Left cardiac atrium (tissue), 4 donors: ENCODE measurements at places on chromosomes 16 and 17. TPM values are rescaled to one million over a fixed set of nuclear protein-coding genes. Genes with fewer than 3 reads are reported as not detected.
A peak's percentile ranks its signal among the peaks of the same experiment; 100 is the strongest.

- no peak for DNase-seq
Observed at GRCh38 chr16:58366247-58367031, 25.8 kb upstream of the GINS3 start.

GRCh38 chr17:18224387-18225120, 881 bp upstream of the LLGL1 start:
- peak; percentile 61 for DNase-seq

DNA sequence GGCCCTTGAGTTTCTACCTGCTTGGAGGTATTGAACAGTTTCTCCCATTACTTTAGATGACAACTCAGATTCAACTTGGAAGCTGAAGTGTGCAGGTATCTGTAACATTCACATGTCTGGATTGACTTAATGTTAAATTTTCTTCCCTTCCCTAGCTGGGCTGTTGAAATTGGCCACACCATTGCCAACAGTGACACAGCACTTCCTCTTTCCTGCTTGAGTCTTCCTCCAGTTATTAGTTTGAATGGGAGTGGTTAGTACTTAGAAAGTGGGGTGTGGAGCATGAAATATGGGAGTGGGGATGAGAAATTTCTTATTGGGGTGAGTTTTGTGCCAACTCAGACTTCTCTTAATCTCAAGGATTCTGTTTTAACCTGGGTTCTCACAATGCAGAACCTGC, 454.9 kb downstream of the KCNJ2 start:
- no peak for DNase-seq

DNA sequence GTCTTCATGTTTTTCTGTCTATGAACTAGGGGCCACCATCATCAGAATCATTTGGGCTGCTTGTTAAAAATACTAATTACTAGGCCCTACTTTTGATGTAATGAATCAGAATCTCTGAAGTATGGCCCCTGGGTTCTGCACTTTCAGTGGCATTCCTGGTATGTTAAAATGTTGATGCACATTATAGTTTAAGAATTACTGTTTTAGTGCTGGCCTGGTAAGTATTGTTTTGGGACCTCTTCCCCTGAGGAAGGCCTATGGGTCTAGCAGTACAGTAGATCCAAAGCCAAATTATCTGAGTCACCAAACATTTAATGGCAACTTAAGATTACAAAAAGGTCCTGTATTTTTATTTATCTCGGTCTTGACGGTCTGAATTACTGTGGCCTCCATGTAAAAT, 58.8 kb downstream of the AP2B1 start:
- no peak for DNase-seq

DNA sequence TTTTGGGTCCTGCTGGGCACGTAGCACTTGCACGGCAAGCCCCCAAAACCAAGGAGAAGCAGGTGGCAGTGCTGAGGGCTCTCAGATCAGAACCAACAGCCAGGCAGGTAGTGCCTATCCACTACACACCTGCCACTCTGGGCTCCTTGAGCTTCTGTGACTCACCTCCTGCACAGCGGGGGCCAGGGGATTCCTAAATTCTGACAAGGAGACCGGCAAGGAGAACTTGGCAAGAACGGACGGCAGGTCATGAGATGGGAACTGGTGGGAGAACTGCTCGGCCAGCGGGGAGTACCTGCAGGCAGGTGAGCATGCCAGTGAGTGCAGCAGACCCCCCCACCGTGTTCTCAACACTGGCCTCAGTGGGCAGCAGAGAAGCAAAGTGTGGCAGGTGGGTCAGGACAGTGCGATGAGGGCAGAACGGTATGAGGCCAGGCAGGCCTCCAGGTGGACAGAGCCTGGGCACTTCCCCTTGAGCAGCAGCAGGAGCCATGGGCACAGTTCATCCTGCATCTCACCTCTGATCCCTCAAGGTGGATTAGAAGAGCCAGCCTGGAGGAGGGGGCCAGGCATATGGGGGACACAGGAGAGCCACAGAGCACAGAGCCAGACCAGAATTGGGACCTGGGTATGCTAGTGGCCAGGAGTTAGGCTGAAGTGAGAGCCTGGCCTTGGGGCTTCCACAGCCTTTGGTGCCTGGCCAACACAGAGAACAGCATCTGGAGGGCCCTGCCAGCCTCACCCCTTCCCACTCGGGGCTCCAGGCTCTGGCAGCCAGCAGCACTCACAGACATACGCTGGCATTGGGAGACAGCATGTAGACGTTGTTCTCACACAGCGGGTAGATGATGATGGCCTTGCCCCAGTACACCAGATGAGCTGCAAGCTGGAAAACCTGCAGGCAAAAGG, 14.7 kb downstream of the MPG start:
- DNase-seq = no peak

GRCh38 chr16:72023962-72024361, 15.4 kb downstream of the DHODH start:
- no peak for DNase-seq

DNA sequence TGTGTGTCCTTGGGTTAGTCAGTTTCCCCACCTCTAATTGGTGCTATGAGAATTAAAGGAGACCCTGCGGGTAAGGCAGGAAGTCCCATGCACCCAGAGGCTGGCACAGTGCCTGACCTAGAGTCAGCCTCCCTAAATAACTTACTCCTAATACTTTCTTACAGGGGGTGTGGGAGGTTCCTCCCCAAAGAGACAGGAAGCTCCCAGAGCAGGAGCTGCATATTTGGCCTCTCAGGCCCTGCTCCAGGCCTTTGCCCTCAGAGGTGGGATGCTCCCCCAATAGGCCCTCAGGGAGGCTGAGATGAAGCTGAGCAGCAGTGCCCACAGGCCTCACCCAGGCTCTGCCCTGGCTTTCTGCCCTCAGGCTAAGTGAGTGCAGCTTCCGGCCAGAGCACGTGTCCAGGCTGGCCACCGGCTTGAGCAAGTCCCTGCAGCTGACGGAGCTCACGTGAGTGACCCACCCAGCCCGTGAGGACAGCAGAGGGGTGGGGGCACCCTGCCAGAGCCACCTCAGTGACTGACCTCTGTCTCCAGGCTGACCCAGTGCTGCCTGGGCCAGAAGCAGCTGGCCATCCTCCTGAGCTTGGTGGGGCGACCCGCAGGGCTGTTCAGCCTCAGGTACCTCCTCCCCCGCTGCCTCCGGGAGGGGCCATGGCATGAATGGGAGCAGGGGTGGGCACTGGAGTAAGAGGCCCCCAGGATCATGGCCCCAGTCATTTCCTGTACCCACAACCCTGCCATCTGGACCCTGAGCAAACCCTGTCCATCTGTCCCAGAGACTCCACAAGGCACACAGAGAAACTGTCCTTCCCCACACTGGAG, 31.1 kb upstream of the CPNE2 start:
- DNase-seq = peak; percentile 79

Gene RDM1
- not detected for total RNA-seq

Gene MARVELD3
- total RNA-seq = not detected

Gene MYO15A
- total RNA-seq = 1.1 TPM
